NCI-H146 (cell line): ENCODE measurements at places on chromosomes 13 and 19.
A peak's percentile ranks its signal among the peaks of the same experiment; 100 is the strongest.

DNA sequence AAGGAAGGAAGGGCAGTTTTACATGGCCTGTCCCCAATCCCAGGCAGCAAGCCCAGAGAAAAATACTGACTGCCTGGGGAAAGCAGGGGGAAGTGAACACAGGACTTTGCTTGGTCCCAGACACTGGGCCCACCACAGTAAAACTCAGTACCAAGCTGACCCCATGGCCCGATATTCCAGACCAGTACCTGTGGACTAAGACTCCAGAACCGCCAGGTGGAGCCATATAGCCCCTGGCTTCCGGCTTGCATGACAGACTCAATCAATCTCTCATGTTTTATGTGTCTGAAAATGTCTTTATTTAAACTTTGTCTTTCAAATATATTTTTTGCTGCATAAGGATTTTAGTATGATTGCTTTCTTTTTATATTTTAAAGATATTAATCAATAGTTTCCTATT is 767.9 kb upstream of the SLITRK6 start:
- DNase-seq, result peak; percentile 11

GRCh38 chr13:46554951-46555350 is 2.0 kb downstream of the LRCH1 start:
- no peak for DNase-seq

DNA sequence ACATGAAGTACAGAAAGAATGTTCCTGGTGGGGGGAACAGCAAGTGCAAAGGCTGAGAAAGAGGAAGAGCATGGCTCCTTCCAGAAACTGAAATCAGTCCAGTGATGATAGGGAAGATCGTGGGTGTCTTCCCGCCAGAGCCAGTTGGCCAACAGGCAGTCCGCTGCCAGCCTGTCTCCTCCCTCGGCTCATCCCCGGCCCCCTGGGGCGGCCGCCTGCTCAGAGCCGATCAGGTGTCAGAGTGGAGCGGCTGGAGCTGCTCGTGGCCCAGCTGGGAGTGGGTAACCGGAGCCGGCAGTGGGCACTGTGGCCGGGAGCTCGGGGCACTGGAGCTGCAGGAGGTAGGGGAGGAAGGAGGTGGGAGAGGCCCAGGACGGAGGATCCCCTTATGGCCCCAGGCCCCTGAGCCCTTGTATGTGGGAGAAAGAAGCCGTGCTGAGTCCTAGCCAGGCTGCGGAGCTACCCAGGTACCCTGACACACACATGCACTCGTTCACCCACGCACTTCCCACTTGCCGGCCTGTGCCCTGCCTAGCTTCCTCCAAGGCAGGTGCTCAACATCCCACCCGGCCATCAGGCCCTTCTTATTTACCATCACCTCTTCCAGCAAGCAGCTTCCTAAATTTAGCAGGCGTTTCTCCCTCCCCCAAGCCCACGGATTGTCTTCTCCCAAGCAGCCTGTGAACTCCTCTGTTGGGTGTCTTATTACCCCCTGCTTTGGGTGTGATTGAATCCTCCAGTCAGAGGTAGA is 1.7 kb downstream of the ANKRD24 start:
- peak; percentile 84 for DNase-seq

GRCh38 chr13:100254002-100254401 is 165.1 kb downstream of the PCCA start:
- DNase-seq, result no peak

GRCh38 chr13:71722206-71722605 is 144.8 kb downstream of the DACH1 start:
- no peak for DNase-seq

DNA sequence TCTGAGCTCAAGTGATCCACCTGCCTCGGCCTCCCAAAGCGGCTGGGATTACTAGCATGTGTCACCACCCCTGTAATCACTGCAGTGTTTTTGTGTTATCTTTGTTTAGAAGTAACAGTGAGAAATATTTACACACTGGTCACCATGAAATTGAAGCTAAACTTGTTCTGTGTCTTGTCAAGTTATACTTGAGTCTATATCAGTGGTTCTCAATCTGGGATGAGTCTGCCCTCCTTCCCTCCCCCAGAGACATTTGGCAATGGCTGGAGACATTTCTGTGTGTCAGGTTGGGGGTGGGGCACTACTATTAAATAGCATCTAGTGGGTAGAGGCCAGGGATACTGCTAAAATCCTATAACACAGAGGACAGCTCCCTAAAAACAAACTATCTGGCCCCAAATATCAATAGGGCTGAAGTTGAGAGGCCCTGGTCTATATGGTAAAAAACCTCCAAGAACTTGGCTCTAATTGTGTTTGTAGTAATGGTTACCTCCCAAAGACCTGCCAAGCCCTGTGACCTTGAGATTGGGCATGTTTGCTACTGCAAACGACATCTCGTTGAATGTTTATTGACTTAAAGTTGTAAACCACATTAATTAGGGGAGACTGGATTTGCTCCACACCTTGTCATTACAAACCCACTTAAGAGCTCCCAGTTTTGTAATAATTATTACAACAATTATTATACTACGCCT is 6.9 kb downstream of the CTU1 start:
- no peak for DNase-seq

- DNase-seq, result peak; percentile 28
These were observed 29.6 kb upstream of the CALM3 start for GRCh38 chr19:46571495-46571894.

DNA sequence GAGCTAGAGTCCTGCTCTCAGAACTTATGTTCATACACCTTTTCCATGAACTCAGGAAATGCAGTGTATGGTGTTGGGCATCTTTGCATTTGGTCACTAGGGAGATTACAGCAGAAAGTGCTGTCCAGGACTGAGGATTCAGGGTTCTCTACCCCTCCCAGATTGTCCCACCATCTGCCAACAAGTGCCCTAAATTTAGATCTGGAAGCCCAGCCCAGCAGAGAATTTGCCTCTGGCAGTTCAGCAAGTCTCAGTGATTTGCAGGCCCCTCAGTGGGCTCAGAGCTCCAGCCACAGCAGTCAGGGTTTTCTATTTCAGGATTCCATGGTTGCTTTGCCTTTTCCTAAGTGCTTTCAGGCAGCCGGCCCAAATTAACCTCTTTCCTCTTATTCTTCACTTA is 23.4 kb downstream of the CNFN start:
- DNase-seq, result no peak

GRCh38 chr13:108588516-108588915 is 40.9 kb upstream of the MYO16 start:
- DNase-seq, result no peak

DNA sequence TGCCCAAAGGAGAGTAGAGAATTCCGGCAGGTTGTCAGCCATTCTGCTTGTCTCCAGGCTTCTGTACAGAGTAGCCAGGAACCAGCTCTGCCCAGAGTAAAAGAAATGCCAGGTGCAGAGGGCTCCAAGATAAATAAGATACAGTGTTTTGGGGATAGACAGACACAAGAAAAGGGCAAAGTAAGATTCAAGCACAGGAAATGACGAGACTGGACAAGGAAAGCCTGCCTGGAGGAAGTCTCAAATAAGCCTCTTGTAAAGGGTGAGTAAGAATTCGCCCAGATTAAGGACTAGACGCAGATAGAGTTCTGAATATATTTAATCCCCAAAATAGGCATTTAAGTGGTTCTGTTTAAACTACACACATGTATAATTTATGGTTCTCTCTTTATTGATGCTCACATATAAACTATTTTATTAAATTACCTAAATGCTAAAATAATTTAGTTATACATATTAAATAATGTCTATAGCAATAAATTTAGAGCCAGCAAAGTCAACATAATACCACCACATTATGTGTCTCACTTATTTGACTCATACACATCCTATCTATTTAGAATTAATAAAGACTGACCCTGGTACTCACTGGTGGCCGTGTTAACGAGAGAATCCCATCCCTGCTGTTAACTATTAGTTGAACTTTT is 98.4 kb upstream of the RAP2A start:
- no peak for DNase-seq

- no peak for DNase-seq
These were observed 14.0 kb upstream of the ZNF780A start for GRCh38 chr19:40104754-40105153.

- peak; percentile 84 for DNase-seq
These were observed 2.5 kb upstream of the EEF2 start for GRCh38 chr19:3987619-3988371.

GRCh38 chr13:48401480-48401879 is 11.4 kb downstream of the LPAR6 start:
- no peak for DNase-seq

DNA sequence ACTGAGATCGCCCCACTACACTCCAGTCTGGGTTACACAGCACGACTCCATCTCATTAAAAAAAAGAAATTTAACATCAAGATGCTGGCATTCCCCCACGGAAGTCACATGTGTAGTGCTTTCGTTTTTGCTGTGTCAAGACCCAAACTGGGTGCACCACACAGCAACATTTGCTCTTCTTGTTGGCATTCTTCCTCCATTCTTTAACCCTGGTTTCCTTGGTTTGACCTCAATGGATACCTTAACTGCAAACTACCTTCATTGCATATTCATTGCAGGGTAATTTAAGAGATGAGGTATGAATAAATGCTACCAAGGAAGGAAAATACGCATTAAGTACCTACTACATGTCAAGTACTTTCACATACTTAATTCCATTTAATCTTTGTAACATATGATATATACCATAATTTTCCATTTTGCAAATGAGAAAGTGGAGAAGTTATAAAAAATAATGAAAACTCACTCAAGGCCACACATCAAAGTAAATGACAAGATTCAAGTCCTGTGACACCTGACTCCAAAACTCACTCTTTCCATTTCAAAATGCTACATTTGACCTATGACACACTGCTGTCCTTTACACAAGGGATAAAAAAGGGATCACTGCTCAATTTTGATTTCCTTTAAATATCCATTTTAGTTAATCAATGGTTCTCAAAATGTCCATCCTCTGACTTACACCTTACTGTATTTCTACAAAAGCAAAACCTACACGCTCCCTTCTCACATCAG is 59.2 kb downstream of the STK24 start:
- no peak for DNase-seq

- no peak for DNase-seq
These were observed 50.6 kb downstream of the KLF5 start for GRCh38 chr13:73109288-73109899.

DNA sequence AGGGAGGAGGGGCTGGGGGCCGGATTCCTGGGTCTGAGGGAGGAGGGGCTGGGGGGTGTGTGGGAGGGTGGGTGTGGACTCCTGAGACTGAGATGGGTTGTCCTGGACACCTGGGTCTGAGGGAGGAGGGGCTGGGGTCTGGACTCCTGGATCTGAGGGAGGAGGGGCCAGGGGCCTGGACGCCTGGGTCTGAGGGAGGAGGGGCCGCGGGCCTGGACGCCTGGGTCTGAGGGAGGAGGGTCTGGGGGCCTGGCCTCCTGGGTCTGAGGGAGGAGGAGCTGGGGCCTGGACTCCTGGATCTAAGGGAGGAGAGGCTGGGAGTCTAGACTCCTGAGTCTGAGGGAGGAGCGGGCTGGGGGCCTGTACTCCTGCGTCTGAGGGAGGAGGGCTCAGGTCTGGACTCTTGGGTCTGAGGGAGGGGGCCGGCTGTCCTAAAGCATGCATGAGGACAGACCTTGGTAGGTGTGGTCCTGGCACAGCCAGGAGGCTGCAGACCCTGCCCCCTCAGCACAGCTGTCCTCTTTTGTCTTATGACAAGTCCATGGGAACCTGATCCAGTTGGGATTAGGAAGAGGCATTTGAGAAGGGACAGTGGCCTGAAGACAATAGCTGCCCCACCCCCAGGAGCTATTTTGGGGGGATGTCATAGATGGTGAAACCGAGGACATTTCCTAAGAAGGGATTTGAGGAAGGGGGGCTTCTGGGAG is 1.3 kb downstream of the TNNT1 start:
- DNase-seq, result peak; percentile 49

DNA sequence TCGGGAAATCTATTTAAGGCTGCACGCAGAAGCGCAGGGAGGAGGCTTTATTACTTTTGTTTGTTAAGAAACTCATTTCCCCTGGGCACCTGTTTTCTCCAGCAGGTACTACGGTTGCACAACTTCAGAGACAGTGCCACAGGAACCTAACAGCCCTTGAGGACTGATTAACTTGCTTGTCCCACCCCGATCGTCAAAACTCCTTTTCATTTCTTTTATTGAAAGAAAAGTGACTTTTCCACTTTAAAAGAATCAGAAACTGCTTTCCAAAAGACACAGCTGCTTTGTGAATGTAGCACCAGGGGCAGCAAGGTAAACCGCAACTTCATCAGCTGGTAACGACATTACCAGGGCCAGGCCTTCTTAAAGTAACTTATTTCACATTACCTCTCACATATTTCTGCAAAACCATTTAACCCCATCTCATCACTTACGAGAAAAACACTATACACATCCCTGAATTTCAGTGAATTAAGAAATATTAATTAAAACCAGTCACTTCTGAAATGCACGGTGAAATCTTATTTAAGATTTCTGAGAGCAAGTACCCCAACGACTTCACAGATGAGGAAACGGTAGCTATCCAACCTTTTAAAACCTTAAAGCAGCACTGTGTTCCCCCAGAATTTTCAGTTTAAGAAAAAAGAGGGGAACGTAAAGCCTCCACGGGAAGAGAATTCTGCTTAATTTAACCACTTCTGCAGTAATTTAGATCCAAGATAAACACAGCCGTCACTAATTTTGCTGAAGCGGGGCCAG is 1.4 kb downstream of the ANKRD10 start:
- DNase-seq, result peak; percentile 28

DNA sequence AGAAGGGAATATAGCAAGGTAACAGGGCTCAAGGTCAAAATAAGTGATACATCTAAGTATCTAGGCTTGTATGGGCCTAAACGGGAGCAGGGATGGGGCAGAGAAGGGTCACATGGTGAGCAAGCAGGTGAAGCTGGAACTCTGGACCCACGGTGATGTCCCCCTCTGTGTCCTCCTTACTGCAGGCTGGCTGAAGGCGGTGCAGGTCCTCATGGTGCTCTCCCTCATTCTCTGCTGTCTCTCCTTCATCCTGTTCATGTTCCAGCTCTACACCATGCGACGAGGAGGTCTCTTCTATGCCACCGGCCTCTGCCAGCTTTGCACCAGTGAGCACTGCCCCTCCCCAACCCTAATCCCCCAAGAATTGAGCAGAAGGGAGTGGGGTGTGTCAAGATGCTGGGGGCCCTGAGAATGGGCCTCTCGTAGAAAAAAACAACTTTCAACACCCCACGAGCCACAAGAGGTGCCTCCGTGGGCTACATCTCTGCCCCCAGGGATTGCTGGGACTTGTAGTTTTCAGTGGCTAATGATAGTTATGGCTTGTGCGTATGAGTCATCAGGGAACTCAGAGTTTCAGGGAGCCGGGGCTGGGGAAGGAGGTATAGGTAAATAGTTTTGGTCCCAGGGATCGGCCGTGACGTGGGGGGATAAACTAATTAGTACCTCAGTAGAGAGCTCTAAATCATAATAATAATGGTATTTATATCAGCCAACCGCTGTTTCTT is 4.0 kb downstream of the EMP3 start:
- DNase-seq, result no peak
